ENCODE measurements at places on chromosomes 4 and X.

GRCh38 chrX:150982235-150982787 lies 824 bp upstream of the HMGB3 start:
- DNase-seq, result no peak

GRCh38 chrX:154429711-154430110 lies 1.2 kb downstream of the ATP6AP1 start:
- peak; percentile 31 for DNase-seq

DNA sequence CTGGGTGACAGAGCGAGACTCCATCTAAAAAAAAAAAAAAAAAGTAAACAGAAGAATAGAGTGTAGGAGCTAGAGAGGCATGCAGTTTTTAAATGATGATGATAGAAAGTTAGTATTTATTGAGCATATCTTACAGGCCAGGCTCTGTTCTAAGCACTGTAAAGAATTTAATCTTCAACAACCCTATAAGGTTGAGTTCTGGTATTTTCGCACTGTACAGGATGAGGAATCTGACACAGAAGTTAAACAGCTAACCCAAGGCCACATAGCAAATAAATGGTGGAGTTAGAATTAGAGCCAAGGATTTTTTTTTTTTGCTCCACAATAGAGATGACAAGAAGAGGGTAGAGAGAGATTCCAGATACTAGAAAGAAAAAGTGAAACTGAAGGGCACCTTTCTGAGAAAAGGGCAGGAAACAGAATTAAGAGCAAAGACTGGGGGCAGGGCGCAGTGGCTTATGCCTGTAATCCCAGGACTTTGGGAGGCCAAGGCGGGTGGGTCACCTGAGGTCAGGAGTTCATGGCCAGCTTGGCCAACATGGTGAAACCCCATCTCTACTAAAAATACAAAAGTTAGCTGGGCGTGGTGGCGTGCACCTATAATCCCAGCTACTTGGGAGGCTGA lies 56.1 kb downstream of the KLHL5 start:
- peak; percentile 48 for DNase-seq

- no peak for DNase-seq
Observed at GRCh38 chr4:101230801-101231426, 116.4 kb downstream of the PPP3CA start.

DNA sequence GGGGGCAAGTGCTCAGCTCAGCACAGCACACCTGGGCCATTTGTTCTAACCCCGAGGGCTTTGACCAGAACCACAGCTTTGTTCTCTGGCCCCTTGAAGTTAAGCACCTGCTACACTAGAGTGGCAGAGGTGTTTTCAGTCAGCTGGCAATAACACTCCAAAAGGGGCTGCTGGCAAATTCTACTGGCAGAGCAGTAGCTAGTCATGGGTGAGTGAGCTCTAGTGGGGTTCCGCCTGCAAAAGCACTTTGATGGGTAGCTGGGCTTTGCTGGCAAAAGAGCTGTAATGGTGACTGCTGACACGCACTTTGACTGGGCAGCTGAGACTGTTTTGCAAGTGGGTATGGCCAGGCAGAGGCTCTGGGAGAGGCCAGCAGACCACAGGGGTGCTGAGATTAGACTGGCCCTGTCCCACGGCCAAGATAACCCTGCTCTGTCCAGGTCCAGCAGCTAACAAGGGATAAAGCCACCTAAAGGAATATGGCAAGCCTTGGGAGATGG lies 65.2 kb upstream of the TENT5D start:
- DNase-seq, result no peak

- DNase-seq, result no peak
Observed at GRCh38 chrX:20980426-20980825, 393.8 kb upstream of the CNKSR2 start.

- DNase-seq, result no peak
Observed at GRCh38 chr4:183517781-183518180, 12.9 kb downstream of the ING2 start.

DNA sequence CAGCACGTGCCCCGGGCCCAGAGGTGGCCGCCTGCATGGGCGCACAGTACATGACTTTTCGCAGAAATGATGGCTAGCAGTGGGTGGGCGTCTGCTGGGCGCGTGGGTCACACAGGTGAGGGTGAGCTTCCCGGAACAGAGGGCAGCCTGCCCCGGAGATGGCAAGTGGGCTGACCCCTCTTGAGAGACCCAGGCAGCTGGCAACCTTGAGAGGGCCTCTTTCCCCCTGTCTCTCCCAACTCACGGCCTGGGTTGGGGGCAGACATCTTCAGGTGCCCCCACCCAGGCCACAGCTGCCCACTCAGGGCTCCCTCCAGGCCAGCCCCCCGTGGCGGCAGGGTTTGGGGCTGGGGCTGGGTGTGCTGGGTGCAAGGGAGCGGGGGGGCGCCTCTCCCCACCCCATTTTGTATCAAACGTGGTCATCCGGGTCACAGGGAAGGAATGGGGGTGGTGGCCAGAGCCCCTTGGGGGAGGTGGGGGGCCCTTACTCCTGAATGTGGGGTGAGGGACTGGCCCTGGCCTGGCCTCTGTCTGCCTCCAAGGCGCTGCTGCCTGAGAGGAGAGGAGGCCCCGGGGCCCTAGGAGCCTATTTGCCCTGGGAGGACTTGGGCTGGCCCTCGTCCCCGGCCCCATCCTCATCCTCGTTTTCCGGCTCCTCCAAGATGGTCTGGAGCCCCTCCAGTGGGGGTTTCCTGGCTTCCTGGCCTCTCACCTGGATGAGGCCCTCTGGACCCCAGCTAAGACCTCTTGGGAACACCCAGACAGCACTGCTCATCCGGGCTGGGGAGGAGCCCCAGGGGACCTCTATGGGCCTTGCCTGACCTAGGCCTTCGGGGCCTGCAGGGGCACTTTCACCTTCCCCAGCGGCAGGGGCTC lies 4.6 kb downstream of the PNMA6E start:
- DNase-seq, result no peak

DNA sequence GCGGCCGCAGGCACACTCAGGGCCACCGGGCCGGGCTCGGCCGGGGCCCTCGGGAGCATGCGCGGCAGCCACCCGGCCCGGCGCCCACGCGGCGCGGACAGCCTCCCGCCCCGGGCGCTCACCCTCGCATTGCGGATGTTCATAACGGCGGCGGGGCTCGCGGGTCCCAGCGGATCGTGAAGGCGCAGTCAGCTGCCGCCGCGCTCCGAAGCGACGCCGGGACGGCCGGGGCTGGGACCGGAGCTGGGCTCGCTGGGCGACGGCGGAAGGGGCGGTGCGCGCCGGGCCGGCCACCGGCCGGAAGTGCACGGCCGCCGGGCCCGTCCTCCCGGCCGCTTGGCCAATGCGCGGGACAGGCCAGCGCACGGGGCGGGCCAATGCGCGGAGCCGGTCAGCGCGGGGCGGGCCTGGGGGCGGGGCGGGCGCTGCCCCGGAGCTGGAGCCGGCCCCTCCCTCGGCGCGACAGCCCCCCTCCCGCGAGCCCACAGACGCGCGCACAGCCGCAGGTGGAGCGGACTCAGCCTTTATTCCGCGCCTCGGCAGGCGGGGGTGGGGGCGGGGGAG lies at the start of gene NAA10:
Gene NAA10, minus strand, starts transcription at position 276 of the 564 bp plus-strand sequence. Its CDS starts 133 bp downstream, at position 143.
- peak; percentile 64 for DNase-seq

DNA sequence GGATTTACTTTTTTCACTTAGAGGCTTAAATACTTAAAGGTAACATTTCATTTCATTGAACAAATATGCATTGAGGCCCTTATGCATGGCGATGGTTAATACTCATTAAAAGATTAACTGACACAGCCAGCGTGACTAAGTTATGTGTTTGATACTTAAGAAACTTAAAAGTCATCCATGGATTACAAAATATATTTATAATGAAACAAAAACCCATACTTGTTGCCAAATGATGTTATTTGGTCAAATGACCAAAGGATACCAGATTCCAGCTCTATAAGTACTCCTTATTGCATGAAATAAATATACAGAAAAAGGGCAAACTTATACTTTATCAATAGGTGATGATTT lies 26.7 kb downstream of the ZNF330 start:
- DNase-seq, result no peak

- peak; percentile 80 for DNase-seq
Observed at GRCh38 chrX:40105835-40106675, 8.3 kb upstream of the BCOR start.

- no peak for DNase-seq
Observed at GRCh38 chr4:14583752-14584151, 418.5 kb upstream of the CPEB2 start.

GRCh38 chr4:18242919-18243693 lies 221.6 kb upstream of the LCORL start:
- DNase-seq, result no peak

DNA sequence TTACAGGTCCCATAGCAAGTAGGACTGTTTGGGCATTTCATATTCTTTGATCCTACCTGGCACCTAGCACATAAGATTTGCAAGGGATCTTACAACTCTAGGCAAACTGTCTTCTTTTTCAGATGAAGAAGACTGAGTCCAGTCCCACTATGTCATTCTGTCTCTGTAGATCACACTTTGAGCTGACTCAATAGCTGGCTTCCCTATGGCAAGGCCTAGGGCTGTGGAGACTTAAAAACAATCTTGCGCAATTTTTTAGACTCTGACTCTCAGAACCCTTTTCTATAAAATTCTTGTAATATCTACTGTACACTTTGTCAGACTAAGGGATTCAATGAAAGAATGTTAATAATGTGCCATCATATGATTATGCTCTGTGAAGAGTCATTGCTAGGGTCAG lies 26.7 kb downstream of the OTC start:
- DNase-seq, result no peak

DNA sequence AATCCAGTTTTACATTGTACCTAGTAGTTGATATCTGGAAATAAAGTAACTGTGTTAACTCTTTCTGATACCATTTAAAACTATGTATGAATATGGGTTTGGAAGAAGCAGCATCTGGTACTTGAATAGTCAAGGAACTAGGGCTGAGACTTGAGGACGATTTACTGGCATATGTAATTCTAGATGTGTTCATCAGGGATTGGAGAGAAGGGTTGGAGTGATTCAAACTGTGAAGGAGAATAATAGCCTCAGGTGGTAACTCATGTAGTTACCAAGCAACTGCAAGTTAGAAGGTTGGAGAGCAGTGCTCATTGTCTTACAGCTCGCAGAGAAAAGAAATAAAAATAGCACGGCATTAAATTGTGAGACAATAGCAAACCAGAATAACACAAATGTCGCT lies 29.5 kb upstream of the TXLNG start:
- DNase-seq, result no peak

- DNase-seq, result no peak
Observed at GRCh38 chr4:3253808-3254207, 4.8 kb downstream of the MSANTD1 start.

- DNase-seq, result peak; percentile 86
Observed at GRCh38 chrX:129961180-129962083, 21.0 kb upstream of the BCORL1 start.

DNA sequence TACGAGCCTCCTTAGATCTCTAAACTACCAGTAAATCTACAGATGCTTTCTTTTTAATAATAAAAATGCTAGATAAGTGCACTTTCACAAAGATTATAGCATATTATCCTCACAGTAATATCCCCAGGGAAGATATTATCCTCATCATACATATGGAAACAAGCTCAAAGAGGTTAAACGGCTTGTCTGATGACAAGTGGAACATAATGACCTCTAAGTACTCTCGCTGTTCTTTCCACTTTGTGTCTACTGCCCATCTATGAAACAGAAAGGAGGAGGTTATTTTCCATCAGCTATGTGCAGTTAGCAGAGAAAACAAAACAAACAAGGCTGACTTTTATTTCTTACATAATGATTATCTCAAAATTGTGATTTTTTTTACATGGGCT lies 42.8 kb upstream of the PRDM8 start:
- DNase-seq, result no peak

- no peak for DNase-seq
Observed at GRCh38 chrX:154354013-154354412, 20.4 kb downstream of the FLNA start.

- no peak for DNase-seq
Observed at GRCh38 chr4:189988877-189989431, 38.1 kb downstream of the FRG2 start.

- no peak for DNase-seq
Observed at GRCh38 chr4:15794905-15795304, 16.8 kb downstream of the CD38 start.

DNA sequence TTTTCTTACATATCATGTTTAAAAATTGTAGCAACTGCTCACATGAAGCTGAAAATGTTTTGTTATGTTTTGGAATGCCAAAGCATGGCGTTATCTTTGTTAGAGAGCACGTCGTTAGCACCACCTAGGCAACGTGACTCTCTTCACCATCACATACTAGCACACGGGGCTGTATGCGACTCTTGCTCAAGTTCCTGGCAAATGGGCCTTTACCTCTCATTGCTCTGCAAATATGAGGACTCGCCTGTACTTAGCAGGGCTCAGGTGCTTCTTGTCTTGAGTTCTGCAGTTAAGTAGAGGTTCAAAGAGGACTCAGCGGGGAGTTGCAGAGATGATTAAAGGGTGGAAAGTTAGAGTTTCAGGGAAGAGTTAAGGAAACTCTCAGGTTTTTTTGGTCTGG lies 59.4 kb downstream of the CLCN4 start:
- no peak for DNase-seq

DNA sequence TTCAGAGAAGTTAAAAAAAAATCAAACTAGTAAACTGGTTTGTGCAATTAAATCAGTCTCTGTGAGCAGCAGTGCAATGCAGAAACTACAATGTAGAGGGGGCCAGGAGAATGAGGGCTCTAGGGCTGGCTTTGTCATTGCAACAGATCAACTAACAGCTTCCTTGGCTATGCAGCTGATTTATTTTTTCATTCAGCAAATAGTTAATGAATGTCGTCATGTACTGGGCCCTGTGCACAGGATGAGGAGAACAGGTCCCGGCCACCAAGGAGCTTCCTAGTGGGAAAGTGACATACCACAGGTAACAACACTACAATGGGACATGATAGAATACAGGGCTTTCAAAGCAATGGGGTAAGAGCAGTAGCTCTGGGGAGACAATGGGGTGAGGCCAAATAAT lies 190.1 kb downstream of the NSUN7 start:
- DNase-seq, result no peak

DNA sequence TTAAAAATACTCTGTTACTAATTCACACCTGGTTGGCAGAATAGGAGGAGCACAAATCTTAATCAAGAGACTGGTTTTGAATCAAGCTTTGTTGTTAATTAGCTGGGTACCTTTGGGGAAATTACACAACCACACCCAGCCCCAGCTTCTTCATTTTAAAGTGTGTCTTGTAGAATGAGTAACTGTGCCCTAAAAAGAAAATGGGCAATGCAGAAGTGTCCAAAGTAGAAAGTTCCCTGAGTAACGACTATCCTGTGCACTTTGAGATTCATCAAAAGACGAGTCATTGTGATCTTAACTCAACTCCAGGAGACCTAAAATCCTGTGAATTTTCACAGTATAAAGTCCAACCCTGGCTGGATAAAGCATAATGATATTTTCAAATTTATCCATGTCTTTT lies 792.3 kb upstream of the HS3ST1 start:
- no peak for DNase-seq

GRCh38 chr4:25884031-25884782 lies 21.4 kb upstream of the SEL1L3 start:
- DNase-seq, result no peak

- DNase-seq, result no peak
Observed at GRCh38 chr4:128684016-128684415, 125.5 kb upstream of the JADE1 start.
